Colonic mucosa (tissue), 4 donors: ENCODE measurements at places on chromosomes 13 and 19.

GRCh38 chr19:34818270-34818669 lies 45.3 kb upstream of the ZNF599 start:
- no peak for DNase-seq

DNA sequence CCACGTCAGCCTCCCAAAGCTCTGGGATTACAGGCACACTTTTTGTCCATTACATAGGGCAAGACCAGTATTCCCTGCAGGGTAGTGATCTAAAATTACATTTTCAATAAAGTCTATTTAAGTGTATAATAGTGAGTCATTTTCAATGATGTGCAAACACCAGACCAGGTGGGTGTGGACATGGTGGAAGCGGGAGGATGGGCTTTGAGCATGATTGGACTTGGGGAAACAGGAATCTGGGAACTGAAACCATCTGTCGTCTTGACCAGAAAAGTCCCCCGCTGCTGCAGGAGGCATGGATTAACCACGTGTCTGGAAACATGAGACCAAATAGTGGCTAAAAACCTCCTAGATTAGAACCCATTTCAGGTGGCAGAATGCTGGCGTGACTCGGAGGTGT lies 4.9 kb downstream of the FXYD3 start:
- peak; percentile 70 for DNase-seq

DNA sequence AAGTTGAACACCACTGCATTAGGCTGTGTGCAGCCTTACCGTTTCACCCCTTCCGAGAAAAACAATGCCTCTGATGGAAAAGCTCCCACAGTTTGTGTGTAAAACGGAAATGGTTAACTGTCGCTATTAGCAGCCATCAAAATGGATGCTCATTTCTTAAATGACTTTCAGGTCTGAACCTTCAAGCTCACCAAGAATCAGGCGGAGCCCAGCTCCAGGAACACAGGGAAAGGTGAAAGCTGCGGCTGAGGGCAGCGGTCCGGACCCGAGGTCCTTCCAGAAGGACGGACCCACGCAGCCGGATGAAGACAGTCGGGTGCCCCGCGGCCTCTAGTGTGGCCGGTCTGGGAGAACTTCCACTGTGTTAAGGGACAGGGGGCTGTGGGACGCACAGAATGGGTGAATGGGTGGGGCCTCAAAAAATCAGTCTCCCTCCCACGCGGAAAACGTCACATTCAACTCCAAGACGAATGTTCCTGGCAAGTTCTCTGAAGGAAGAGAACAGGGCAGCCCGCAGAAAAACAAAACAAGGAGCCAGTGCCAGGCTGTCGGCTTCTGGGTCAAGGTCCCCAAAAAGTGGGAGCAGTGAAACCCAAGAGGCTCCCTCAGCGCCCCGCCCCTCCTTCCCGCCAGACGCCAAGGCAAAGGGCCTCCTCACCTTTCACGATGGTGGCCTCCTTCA lies 4.9 kb downstream of the IRS2 start:
- no peak for DNase-seq

- DNase-seq = no peak
These were observed 1357.9 kb downstream of the SLITRK5 start for GRCh38 chr13:89029062-89029461.

DNA sequence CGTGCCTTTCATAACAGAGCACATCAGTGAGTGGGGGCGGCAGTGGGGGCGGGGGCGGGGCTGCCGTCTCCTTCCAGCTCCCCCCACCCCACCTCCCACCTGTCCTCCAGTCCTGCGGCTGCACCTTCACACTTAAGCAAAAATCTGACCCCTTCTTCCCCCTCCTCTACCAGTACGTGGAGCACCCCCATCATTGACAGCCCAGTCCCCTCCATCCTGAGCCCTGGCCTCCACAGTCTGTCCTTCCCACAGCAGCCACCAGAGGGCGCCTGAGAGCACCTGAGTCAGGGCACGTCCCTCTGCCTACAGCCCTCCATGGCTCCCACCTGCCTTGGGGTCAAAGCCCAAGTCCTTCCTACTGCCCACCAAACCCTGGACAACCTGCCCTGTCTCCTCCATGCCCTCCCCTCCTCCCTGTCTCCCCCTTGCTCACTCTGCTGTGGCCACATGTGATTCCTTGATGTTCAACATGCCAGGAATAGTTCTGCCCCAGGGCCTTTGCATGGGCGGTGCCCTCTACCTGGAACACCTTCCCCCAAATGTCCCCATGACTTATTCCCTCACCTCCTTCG lies 4.0 kb downstream of the EBI3 start:
- peak; percentile 53 for DNase-seq

GRCh38 chr13:27016875-27017274 lies 154.7 kb downstream of the USP12 start:
- DNase-seq = peak; percentile 50

- no peak for DNase-seq
These were observed 1596.3 kb upstream of the PCDH20 start for GRCh38 chr13:63011996-63012395.

DNA sequence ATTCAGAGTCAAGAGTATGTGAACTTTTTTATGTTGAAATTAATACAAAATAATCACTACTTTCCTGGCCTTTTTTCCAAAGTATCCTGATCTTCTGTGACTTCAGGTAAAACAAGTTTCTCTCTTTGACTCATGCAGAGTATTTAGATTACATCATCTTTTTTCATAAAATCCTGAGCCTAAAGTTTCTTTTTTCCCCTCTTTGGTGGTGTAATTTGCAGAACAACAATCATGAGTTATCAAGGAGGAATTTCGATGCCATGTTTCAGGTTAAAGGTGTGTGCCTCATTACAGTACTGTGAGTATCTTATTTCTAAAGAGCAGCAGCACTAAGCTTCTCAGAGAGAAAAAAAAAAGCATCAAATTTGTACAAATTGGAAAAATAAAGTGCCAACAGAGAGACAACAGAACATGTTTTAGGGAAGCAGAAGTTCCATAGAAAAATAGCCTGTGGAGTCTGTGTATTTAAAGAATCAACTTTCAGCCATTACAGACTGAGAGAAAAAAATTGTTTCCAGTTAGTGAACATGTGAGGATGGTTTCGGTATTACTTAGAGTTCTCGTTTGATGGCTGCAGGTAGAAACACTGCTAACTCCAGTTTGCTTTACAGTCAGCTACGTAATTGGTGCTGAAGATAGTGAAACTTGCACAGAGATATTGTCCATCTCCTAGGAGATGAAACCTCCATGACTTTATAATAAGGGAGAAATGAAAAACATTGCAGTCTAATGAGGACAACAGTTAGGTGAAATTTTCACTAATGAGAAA lies 78.1 kb upstream of the PCDH9 start:
- DNase-seq = no peak

- DNase-seq = peak; percentile 42
These were observed 397 bp downstream of the DACT3 start for GRCh38 chr19:46660551-46661019.

- no peak for DNase-seq
These were observed 55.8 kb downstream of the VAV1 start for GRCh38 chr19:6828306-6828697.

GRCh38 chr13:83024955-83025594 lies 857.2 kb downstream of the SLITRK1 start:
- DNase-seq = no peak
